ENCODE measurements at places on chromosomes 5 and 9. TPM values are rescaled to one million over a fixed set of nuclear protein-coding genes. Genes with fewer than 3 reads are reported as not detected.
A peak's percentile ranks its signal among the peaks of the same experiment; 100 is the strongest.

- DNase-seq: peak; percentile 96
Observed at GRCh38 chr9:38035873-38036272, 33.2 kb downstream of the SHB start.

GRCh38 chr5:168366116-168366515 is 74.7 kb downstream of the WWC1 start:
- DNase-seq: peak; percentile 32

DNA sequence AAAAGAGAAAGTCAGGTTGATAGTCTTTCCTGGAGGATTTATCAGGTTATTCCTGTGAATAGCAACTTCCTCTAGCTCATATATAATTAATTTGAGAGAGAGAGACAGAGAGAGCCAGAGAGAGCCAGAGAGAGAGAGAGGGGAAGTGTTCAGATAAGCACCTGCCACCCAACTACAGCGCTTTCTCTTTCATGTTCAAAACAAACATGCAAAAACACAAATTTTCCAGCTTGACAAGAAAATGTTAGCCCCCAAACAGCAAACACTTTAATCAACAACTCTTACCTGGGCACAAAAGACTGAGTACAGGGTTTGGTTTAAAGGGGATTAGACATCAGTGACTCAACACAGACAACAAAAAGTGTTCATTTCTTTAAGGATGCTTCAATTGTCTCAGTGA is 61.7 kb upstream of the PLPP6 start:
- DNase-seq: no peak

NMRK1 gene
- total RNA-seq: 31.6 TPM

ACTBL2 gene
- not detected for total RNA-seq

Measured in LHCN-M2 (cell line).